Stimulated activated CD4-positive, alpha-beta T cell treated with anti-CD3 and anti-CD28 coated beads, Interleukin-1b, Interleukin-23, amount 100 ng/mL, for 48 hours (primary cell): ENCODE measurements at places on chromosomes 5 and 9.
A peak's percentile ranks its signal among the peaks of the same experiment; 100 is the strongest.

GRCh38 chr9:16363916-16364315 is 506.6 kb downstream of the BNC2 start:
- no peak for DNase-seq

- DNase-seq = no peak
These were observed 16.2 kb upstream of the TJP2 start for GRCh38 chr9:69157751-69158466.

GRCh38 chr5:150116667-150117400 is 30.5 kb upstream of the CSF1R start:
- no peak for DNase-seq

- DNase-seq = no peak
These were observed 716 bp upstream of the OTULIN start for GRCh38 chr5:14663734-14664269.

GRCh38 chr9:123929870-123930831 is at the start of gene DENND1A:
Gene DENND1A (minus strand): TSS chr9:123930126. CDS start chr9:123929905, 221 bp downstream.
- DNase-seq = peak; percentile 91
